ENCODE measurements at places on chromosomes 6 and 20. TPM values are rescaled to one million over a fixed set of nuclear protein-coding genes. Genes with fewer than 3 reads are reported as not detected.

DNA sequence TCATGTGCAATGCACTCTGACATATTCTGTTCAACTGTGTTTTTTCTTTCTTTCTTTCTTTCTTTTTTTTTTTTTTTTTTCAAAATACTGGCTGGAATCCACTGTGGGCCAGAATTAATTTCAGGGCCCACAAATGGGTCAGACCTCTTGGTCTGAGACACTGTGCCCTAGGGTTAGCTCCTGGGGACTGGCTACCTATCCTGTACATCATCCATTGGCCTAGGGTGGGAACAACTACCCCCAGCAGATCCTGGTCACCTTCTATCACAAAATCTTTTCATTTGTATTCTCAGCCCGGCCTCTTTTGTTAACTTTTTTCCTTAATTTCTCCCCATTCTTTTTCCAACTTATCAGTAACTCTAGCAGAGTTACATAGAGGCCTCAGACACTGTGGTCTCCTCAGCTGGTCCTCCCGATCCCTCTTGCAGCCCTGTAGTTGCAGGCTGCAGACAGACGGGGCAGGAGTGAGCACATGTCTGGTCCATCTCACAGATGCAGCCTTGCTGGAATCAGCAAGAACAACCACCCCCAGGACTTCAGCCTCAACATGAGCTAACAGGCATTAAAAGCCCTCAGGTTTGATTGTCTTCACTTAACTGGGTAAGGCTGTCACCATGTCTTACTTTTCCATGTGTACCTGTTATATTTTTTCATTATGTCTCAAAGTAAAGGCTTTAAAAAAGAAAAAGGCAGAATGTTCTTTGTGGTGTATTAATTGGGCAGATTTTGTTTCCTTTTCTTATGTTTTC lies 41.3 kb downstream of the TXLNB start:
- DNase-seq = peak; percentile 49

- DNase-seq = peak; percentile 5
These were observed 153.6 kb downstream of the ZFAND3 start for GRCh38 chr6:37972994-37973757.

GRCh38 chr20:39474879-39475278 lies 512.7 kb downstream of the DHX35 start:
- DNase-seq = no peak

DNA sequence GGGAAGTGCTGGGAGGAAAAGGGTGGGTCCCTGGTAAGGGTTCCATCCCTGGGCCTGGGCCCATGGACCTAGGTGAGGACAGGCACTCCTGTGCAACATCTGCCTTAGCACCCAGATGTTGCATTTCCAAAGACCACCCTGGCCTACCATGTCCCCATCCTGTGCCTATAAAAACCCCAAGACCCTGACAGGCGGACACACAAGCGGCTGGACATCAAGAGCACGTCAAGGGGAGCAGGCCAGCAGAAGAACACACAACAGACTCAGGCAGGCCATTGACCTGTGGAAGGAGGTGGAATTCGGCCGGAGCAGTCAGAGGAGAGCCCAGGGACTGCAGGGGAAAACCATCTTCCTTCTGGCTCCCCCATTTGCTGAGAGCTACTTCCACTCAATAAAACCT lies 937.8 kb upstream of the MANEA start:
- no peak for DNase-seq

DNA sequence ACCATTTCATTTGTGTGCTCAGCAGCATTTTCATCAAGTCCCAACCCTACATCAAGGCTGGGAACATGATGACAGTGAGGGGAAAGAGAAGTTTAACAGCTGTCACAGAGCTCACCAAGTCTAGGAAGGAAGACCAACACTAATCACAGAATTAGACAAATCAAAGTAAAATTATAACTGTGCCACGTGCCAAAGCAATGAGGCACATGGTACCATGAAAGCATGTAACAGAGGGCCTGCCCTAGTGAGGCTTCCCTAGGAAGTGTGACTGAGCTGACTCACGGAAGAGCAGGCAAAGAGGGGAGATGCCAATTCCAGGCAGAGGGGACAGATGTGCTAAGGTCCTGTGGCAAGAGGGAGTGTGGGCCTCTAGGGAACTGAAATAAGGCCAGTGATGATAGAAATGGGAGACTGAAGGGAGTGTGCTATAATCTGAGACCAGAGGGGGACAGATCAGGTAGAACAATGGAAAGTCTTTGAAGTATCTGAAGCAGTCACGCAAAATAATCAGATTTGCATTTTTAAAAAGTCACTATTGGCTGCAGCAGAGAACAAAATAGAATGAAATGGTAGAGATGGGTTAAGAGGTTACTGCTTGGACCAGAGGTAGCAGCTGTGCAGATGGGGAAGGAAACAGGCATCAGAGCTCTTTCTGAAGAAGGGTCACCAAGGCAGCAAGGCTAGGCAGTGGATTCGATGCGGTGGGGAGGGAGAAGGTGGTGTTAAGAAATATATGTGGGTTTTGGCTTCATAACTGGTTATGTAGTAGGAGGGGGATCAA lies 86.8 kb downstream of the GPR6 start:
- DNase-seq = no peak

DNA sequence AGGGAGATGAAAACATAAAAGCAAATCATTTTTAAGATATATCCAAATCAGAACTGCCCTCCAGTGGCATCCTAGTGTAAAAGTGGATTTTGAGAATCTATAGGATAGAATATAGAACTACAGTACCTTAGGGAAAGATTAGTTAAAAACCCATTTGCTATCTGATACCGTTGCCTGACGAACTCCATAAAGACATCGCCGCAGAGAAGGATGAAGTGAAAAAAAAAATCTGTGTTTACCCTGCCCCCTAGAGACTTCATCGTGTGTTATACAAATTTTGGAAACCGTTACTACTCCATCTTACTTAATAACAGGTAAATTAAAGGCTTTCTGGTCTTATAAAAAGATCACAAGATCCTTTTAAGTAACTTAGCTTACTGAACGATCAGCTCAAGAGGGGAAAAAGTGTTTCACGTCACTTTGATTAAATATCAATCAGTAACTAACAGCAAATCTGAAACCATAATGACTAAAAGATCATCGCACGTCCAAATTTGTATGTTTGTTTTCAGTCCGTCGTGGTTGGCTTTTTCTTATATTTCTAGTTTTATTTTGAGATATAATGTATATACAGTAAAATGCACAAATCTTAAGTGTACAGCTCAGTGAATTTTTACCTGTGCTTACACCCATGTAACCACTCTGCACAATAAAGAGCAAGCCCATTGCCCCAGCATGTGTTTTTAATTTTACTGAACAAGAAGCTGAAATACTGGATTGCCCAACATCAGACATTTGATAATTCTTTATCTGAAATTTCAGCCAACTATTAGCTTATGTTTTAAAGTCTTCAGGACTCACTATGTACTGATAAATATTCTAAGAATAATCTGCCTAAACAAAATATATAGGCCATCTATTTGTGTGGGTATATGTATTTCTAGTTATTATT lies 881 bp upstream of the MCM3 start:
- DNase-seq = no peak

GRCh38 chr6:167695831-167696230 lies 130.9 kb upstream of the AFDN start:
- no peak for DNase-seq

GRCh38 chr6:44151348-44152108 lies 7.1 kb upstream of the CAPN11 start:
- DNase-seq = peak; percentile 36

GRCh38 chr20:44600758-44601201 lies 18.4 kb downstream of the PKIG start:
- no peak for DNase-seq

- no peak for DNase-seq
These were observed 504.3 kb downstream of the EYS start for GRCh38 chr6:65202738-65203137.

XKR7 gene
- not detected for total RNA-seq

B3GALT4 gene
- total RNA-seq = 1.8 TPM

CST5 gene
- total RNA-seq = not detected

All from NCI-H460 (cell line).